Fibroblast of the aortic adventitia (primary cell): ENCODE measurements at places on chromosomes 5 and 9. TPM values are rescaled to one million over a fixed set of nuclear protein-coding genes. Genes with fewer than 3 reads are reported as not detected.
A peak's percentile ranks its signal among the peaks of the same experiment; 100 is the strongest.

The IFNA13 gene
- not detected in 2 replicates for total RNA-seq

The DOCK8 gene
- total RNA-seq = 0.08 and 0.18 TPM in 2 replicates

- DNase-seq = peak; percentile 84
Observed at GRCh38 chr5:9774472-9775079, 144.4 kb upstream of the TAS2R1 start.

The MYOZ3 gene
- 0.16 and 0.72 TPM in 2 replicates for total RNA-seq

The SLC1A1 gene
- total RNA-seq = 9.6 and 41.7 TPM in 2 replicates

GRCh38 chr5:103391659-103392058 lies 133.1 kb downstream of the MACIR start:
- DNase-seq = no peak
